ENCODE measurements at places on chromosomes 5 and 9. TPM values are rescaled to one million over a fixed set of nuclear protein-coding genes. Genes with fewer than 3 reads are reported as not detected.

DNA sequence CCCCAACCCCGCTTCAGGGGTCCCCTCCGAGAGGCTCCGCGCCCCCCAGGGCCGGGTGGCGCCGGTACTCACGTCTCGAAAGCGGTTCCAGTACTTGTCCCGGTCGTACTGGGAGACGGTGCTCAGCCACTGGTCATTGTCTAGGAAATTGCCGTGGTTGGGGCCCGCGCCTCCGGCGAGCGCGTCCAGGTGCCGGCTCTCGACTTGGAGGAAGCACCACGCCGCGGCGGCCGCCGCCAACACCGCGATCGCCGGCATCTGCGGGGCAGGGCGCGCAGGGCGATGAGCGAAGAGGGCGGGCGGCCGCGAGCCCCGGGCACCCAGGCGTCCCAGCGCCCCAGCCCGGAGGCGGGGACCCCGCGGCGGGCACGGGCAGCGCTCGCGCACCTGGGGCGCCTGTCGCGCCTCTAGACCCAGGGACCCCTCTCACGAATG lies 808 bp downstream of the SPOCK1 start:
- H3K27me3 ChIP-seq: peaks cover 12% of the 10 kb centered on the region
- peaks cover 16% of the 10 kb centered on the region for H3K4me1 ChIP-seq
- DNase-seq: peak; percentile 34
- H3K4me3 ChIP-seq: peak overlapping the region; percentile 50
- no peak overlapping the region for H3K27ac ChIP-seq

- no peaks in the 10 kb centered on the region for H3K27me3 ChIP-seq
- H3K4me1 ChIP-seq: no peaks in the 10 kb centered on the region
- no peak overlapping the region for H3K4me3 ChIP-seq
- no peak for DNase-seq
- no peak overlapping the region for H3K27ac ChIP-seq
These were observed 15.8 kb downstream of the RICTOR start for GRCh38 chr5:39058178-39058921.

- no peak overlapping the region for H3K4me3 ChIP-seq
- H3K27ac ChIP-seq: no peak overlapping the region
- no peaks in the 10 kb centered on the region for H3K27me3 ChIP-seq
- no peaks in the 10 kb centered on the region for H3K4me1 ChIP-seq
These were observed 293.5 kb upstream of the C9orf72 start for GRCh38 chr9:27866741-27867140.

DNA sequence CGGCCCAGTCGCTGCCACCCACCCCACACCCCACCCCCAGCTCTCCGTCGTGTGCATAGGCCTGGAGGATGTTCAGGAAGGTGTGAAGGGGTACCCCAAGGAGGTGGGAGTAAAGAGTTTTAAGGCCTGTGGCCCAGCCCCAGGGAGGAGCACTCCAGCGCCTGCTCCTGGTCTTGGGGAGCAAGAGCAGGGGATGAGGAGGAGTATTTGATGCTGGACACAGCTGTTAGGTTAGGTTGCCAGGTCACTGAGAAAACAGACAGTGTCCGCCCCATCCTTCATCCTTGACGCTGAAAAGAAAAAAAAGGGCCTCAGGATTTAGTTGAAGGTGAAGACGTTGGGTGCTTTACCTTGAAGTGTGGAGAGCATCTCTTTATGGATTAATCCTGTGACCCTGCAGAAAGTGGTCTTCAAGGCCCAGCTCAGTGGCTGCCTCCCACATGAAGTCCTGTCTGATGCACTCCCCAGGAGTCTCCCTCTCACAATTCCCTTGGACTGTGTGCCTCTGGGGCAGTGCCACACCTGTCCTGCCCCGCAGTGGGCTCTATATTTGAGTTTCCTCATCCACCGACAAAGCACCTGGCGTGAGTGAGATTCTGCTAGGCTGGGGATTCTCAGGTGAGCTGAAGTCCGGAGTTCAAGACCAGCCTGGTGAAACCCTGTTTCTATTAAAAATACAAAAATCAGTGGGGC lies 101.8 kb downstream of the SPRY4 start:
- peaks cover 13% of the 10 kb centered on the region for H3K4me1 ChIP-seq
- H3K4me3 ChIP-seq: no peak overlapping the region
- H3K36me3 ChIP-seq: no peaks in the 10 kb centered on the region

DNA sequence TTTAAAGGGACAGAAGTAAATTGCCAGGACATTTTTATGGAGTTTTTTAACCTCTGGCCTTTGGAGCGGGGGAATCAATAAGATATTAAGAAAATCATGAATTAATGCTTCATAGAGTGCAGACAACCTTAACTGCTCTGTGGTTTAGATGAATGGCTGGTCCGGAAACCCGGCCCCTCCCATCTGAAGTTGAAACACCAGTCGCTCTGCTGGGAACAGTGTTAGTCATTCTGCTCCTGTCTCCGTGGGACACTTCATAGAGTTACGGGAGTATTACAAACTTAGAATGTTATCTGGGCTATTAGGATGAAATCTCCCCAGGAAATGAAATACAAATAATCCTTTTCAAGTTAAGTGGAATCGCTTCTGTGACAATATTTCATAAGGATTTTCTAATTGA lies 110.1 kb upstream of the IRX2 start:
- H3K27me3 ChIP-seq: no peaks in the 10 kb centered on the region
- no peak overlapping the region for H3K4me3 ChIP-seq
- H3K36me3 ChIP-seq: no peaks in the 10 kb centered on the region
- no peak for DNase-seq
- no peak overlapping the region for H3K27ac ChIP-seq

- no peaks in the 10 kb centered on the region for H3K36me3 ChIP-seq
- H3K4me3 ChIP-seq: no peak overlapping the region
- no peak overlapping the region for H3K27ac ChIP-seq
- H3K27me3 ChIP-seq: no peaks in the 10 kb centered on the region
These were observed 19.9 kb upstream of the KCNIP1 start for GRCh38 chr5:170483701-170484458.

CAMLG gene
- 46.7 TPM for total RNA-seq

ORM2 gene
- total RNA-seq: not detected

DNA sequence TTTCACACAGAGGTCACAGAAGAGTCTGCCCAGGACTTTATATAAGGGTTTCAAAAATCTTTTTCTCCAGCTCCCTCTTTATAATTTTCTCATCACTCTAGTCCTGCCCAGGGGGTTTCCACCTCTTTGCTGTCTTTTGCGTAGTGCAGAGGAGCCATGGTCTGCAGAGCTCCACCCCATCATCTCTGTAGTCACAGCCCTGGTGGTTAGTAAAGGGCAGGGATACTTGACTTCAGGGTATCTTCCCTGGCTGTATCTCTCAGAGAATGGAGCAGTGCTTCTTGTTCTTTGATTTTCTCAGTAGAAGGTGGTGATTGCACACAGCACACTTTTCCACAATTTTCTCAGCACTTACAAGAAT lies 900.6 kb upstream of the COX7C start:
- H3K4me1 ChIP-seq: no peaks in the 10 kb centered on the region
- H3K27me3 ChIP-seq: no peaks in the 10 kb centered on the region
- H3K4me3 ChIP-seq: no peak overlapping the region

DNA sequence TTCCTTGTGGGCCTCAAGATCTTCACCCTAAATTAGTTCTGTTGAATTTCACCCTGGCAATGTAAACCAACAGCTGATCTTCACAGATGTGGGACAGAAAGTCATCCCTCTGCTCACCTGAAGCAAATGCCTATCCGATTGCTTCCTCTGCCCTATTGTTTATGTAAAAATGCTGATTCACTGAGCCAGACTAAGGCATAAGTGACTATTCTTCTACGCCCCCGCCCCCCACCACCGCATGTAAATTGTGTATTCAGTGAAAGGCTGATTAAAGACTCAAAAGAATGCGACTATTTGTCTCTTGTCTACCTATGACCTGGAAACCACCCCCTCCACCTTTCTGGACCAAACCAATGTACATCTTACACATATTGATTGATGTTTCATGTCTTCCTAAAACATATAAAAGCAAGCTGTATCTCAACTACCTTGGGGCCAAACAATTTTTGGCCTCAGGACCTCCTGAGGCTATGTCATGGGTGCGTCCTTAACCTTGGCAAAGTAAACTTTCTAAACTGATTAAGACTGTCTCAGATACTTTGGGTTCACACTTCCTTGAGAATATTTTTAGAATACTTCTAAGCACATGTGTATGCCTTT lies 129.7 kb upstream of the BOD1 start:
- H3K4me1 ChIP-seq: peaks cover 19% of the 10 kb centered on the region
- H3K27me3 ChIP-seq: no peaks in the 10 kb centered on the region
- no peak overlapping the region for H3K27ac ChIP-seq
- DNase-seq: no peak
- H3K36me3 ChIP-seq: no peaks in the 10 kb centered on the region
- H3K4me3 ChIP-seq: no peak overlapping the region

MYMK gene
- not detected for total RNA-seq

- no peaks in the 10 kb centered on the region for H3K36me3 ChIP-seq
- no peak overlapping the region for H3K27ac ChIP-seq
- H3K4me1 ChIP-seq: no peaks in the 10 kb centered on the region
- DNase-seq: no peak
These were observed 86.9 kb downstream of the UGCG start for GRCh38 chr9:111983484-111983908.

PPP1R2B gene
- total RNA-seq: 0.11 TPM

GRCh38 chr9:105500108-105500766 lies 52.4 kb downstream of the FSD1L start:
- no peaks in the 10 kb centered on the region for H3K36me3 ChIP-seq
- no peak for DNase-seq
- no peak overlapping the region for H3K4me3 ChIP-seq
- H3K27me3 ChIP-seq: no peaks in the 10 kb centered on the region

GRCh38 chr5:76804266-76804665 lies 14.6 kb upstream of the F2RL1 start:
- no peak overlapping the region for H3K27ac ChIP-seq
- H3K4me3 ChIP-seq: no peak overlapping the region
- DNase-seq: no peak
- H3K36me3 ChIP-seq: no peaks in the 10 kb centered on the region
- peaks cover 10% of the 10 kb centered on the region for H3K4me1 ChIP-seq
- no peaks in the 10 kb centered on the region for H3K27me3 ChIP-seq

OGN gene
- total RNA-seq: 1,092 TPM

- H3K4me1 ChIP-seq: no peaks in the 10 kb centered on the region
- no peaks in the 10 kb centered on the region for H3K27me3 ChIP-seq
- no peak for DNase-seq
- H3K4me3 ChIP-seq: no peak overlapping the region
- no peak overlapping the region for H3K27ac ChIP-seq
- H3K36me3 ChIP-seq: no peaks in the 10 kb centered on the region
These were observed 662.4 kb upstream of the PTPRD start for GRCh38 chr9:11275158-11275695.

PCDHB12 gene
- total RNA-seq: 10.7 TPM

PCDHGA1 gene
- total RNA-seq: 1.4 TPM

- peaks cover 14% of the 10 kb centered on the region for H3K4me1 ChIP-seq
- H3K4me3 ChIP-seq: no peak overlapping the region
- H3K36me3 ChIP-seq: no peaks in the 10 kb centered on the region
- no peak for DNase-seq
- no peaks in the 10 kb centered on the region for H3K27me3 ChIP-seq
These were observed 11.7 kb downstream of the CDC14B start for GRCh38 chr9:96607971-96608370.

- no peak overlapping the region for H3K27ac ChIP-seq
- H3K4me3 ChIP-seq: no peak overlapping the region
- no peak for DNase-seq
- no peaks in the 10 kb centered on the region for H3K36me3 ChIP-seq
- no peaks in the 10 kb centered on the region for H3K4me1 ChIP-seq
These were observed 33.5 kb upstream of the SPARC start for GRCh38 chr5:151720215-151720614.

- H3K36me3 ChIP-seq: no peaks in the 10 kb centered on the region
- no peaks in the 10 kb centered on the region for H3K4me1 ChIP-seq
- no peak overlapping the region for H3K4me3 ChIP-seq
These were observed 112.4 kb downstream of the INVS start for GRCh38 chr9:100211476-100211875.

ITGA1 gene
- 64.0 TPM for total RNA-seq

GRCh38 chr9:116628716-116629115 lies 58.4 kb upstream of the TRIM32 start:
- H3K27ac ChIP-seq: no peak overlapping the region
- no peaks in the 10 kb centered on the region for H3K4me1 ChIP-seq
- H3K27me3 ChIP-seq: no peaks in the 10 kb centered on the region
- peak; percentile 27 for DNase-seq
- no peak overlapping the region for H3K4me3 ChIP-seq

- H3K4me1 ChIP-seq: peaks cover 2% of the 10 kb centered on the region
- H3K36me3 ChIP-seq: no peaks in the 10 kb centered on the region
- no peaks in the 10 kb centered on the region for H3K27me3 ChIP-seq
- no peak overlapping the region for H3K4me3 ChIP-seq
- no peak overlapping the region for H3K27ac ChIP-seq
These were observed 426.5 kb downstream of the CTNND2 start for GRCh38 chr5:11477786-11478185.

FAM200C gene
- 15.5 TPM for total RNA-seq

DNA sequence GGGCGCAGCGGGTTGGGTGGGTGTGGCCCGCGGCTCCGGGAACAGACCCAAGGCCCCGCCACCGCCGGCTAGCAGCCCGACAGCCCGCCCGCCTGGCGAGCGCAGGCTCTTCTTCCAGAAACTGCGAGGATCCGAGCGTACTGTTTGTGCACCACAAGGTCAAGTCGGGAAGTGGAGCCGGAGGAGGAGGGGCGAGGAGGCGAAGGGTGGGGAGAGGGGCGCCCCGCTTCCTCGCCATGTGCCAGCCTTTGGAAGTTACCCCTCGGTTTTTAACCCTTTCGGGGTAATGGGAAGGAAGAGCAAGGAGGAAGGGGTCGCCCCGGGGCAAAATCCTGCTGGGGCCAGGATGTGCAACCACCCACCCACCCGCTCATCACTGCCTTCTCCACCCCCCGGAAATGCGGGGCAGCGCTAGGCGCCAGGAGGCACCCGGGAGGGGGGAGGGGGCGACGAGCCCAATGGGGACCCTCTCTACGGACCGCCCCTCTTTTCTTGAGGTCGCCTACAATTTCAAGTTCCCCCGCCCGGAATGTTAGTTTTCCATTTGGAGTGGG lies 1.1 kb upstream of the JADE2 start:
- peak overlapping the region; percentile 67 for H3K27ac ChIP-seq
- DNase-seq: peak; percentile 81
- H3K4me1 ChIP-seq: peaks cover 37% of the 10 kb centered on the region
- H3K27me3 ChIP-seq: peaks cover 2% of the 10 kb centered on the region

DNA sequence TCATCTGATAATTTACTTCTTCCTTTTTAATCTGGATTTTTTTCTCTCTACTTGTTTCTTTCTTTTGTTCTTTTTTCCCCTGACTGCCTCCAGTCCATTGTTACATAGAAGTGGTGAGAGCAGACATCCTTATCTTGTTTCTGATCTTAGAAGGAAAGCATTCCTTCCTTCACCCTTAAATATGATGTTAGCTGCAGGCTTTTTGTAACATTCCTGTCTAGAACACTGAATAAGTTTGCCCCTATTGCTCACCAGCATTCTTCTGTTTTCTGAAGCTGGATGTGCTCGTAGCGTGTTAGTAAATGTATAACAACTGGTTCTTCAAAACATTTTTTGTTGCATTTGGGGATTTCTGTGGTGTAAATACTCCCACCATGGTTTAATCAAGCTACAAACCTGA lies 136.7 kb upstream of the NFIL3 start:
- no peaks in the 10 kb centered on the region for H3K4me1 ChIP-seq
- DNase-seq: no peak
- H3K4me3 ChIP-seq: no peak overlapping the region

ZNF300 gene
- total RNA-seq: 23.2 TPM

OR5C1 gene
- total RNA-seq: not detected
